GM23248 (cell line): ENCODE measurements at places on chromosomes 7 and 10. TPM values are rescaled to one million over a fixed set of nuclear protein-coding genes. Genes with fewer than 3 reads are reported as not detected.

GRCh38 chr7:14960721-14961120 lies 58.2 kb upstream of the DGKB start:
- no peak for DNase-seq

- DNase-seq: no peak
Observed at GRCh38 chr10:71299071-71299785, 19.8 kb upstream of the SLC29A3 start.

Gene PPP1R3C
- 193 and 238 TPM in 2 replicates for total RNA-seq

DNA sequence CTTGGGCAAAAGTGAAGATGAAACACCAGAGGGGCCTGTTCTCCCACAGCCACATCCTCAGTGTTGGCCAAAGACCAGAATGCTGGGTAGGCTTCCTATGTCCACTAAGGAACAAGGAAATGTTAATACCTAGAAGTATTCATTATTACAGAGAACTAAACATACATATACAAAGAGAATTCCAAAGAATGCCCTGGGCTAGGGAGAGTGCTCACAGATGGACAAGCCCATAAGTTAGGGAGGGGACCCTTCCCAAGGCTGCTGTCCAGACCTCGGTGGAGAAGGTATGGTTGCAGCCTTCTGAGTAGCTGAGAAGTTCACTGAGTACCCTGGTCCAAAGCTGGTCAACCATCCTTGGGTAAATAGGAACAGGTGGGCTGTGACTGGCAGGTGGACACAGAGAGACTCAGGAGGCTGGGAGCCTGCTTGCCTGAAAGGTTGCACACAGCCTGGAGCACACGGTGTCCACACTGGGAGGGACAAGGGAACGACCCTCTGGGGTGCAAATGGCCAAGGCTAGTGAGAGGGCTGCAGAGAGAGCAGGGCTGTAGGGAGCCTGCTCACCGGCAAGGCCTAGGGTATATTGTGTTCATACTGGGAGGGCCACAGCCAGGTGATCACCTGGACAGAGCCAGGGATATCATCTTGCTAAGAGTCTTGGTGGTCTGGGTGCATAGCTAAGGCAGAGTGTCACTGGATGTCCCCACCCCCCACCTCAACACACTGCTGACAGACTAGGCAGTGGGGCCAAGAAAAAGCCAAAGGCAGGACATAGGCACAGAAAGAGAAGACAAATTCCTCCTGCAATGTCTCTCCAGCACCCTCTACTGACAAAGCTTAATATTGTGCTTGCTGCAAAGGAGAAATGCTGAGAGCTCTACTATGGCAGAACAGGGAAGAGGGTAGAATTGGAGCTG lies 40.3 kb downstream of the CPVL start:
- DNase-seq: peak; percentile 77

DNA sequence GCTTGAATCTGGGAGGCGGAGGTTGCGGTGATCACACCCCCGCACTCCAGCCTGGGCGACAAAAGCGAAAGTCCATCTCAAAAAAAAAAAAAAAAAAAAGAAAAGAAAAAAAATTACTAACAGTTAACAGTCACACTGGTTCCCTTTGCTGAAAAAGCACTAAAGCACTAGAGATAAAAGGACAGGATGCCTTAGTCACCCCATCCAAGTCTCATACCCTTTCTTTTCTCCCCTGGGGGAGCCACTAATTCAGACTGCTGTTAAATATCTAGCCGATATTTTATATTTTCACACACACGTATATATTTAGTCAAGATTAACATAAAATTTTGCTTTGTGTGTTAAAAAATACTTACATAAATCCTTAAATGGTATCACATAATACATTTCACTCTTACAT lies 25.2 kb downstream of the BAIAP2L1 start:
- no peak for DNase-seq

Gene CTAGE8
- total RNA-seq: 0.13 TPM in 1 of 2 replicates, not detected in the other

GRCh38 chr7:39745320-39745719 lies 121.9 kb downstream of the RALA start:
- DNase-seq: no peak

- DNase-seq: peak; percentile 87
Observed at GRCh38 chr7:66099551-66100407, 14.9 kb upstream of the CRCP start.

DNA sequence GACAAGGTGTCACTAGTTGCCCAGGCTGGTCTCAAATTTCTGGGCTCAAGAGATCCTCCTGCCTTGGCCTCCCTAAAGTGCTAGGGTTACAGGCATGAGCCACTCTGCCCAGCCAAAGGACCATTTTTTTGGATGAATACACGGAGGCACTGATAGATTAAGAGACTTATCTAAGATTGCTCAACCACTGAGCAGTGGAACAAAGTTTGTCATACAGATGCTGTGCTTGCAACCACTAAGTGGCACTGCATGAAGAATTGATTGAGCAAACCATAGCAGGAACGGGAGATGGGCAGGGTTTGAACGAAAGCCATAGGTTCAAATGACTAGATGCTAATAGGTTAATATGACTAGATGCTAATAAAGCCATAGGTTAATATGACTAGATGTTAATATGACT lies 61.1 kb downstream of the EBLN1 start:
- no peak for DNase-seq

DNA sequence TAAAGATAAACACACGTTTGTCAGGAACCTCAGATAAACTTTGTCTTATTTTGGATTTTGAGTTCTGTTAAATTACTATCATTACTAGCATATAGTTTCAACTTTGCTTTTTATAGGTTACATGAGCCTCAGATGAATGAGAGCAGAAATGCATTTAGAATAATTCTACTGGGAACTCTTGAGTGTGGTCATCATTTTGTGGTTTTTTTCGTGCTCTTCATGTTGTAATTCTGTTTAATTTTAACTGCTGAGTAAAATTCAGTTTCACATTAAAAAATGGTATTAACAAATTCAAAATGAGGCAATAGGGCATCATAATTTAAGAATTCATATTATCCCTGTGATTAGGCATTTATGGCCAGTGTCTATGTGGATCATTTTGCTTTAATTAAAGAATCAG lies 72.9 kb downstream of the GNAI1 start:
- peak; percentile 33 for DNase-seq

- DNase-seq: no peak
Observed at GRCh38 chr7:12540850-12541249, 29.7 kb upstream of the SCIN start.

Gene ZPBP
- total RNA-seq: not detected in 2 replicates

DNA sequence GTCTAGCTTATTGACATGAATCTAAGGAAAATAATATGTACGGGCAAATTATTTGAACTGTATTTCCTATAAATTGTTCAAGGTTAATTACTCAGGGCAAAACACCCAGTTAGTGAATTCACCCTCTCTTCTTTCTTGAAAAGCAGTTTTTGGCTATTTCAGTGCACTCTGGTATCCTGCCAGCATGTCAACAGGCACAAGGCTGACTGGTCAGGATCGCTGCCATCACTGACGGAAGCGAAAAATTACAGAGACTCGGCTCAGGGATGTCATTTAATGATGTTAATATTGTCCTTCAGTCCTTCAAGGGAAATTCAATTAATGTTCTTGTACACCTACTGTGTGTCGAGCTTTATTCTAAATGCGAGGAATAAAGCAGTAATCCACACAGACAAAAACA lies 28.3 kb upstream of the OLAH start:
- peak; percentile 6 for DNase-seq

DNA sequence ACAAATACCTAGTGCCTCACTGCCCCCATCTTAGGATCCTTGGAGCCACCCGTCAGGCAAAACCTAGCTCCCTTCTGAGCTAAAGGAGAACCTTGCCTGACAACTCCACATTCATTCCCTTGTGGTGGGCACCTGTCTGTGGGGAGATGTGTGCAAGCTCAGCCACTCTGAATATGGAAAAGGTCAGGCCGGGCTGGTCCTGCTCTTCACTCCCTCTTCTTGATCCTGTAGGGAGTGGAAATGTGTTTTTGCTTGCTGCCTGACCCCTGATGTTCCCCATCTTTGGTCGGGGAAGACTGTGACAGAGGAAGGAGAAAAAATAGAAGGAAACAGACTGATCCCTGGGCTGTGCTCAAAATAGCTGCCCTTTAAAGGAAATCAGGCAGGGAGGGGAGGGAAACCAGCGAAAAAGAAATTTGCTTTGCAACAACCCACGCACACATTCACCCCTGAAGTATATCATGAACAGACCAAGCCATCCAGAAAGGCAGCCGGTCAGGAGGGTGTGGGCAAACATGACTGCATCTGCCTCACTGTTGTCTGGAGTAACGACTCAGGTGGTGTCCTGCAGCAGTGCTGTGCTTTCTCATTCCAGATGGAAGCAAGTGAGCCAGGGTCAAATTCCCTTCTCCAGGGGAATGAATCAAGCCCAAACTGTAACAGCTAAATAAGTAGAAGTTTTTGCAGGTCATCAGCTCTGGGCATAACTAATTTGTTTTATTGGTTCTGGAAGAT lies 74.0 kb downstream of the SCRN1 start:
- peak; percentile 33 for DNase-seq

GRCh38 chr7:142478479-142479220 lies 220.8 kb upstream of the PRSS58 start:
- peak; percentile 71 for DNase-seq

GRCh38 chr10:111872591-111872990 lies 311.0 kb downstream of the GPAM start:
- DNase-seq: peak; percentile 33

DNA sequence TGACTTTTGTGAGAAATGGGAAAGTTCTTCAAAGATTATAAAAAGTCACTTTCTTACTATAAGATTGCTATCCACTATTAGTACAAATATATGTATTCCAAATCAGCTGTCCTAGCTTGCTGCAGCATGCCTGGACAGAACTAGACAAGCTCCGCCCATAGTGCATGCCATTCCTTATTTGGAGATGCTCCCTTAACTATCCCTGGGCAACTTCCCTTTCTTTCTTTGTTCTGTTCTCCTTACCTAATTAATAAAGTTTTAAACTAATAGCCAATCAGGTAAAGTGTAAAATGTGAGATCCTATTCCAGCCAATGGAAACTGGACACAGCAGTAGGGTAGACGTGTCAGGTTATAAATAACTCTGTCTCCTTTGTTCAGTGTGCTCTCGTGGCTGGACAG lies 281.9 kb downstream of the CAMK1D start:
- DNase-seq: peak; percentile 5

DNA sequence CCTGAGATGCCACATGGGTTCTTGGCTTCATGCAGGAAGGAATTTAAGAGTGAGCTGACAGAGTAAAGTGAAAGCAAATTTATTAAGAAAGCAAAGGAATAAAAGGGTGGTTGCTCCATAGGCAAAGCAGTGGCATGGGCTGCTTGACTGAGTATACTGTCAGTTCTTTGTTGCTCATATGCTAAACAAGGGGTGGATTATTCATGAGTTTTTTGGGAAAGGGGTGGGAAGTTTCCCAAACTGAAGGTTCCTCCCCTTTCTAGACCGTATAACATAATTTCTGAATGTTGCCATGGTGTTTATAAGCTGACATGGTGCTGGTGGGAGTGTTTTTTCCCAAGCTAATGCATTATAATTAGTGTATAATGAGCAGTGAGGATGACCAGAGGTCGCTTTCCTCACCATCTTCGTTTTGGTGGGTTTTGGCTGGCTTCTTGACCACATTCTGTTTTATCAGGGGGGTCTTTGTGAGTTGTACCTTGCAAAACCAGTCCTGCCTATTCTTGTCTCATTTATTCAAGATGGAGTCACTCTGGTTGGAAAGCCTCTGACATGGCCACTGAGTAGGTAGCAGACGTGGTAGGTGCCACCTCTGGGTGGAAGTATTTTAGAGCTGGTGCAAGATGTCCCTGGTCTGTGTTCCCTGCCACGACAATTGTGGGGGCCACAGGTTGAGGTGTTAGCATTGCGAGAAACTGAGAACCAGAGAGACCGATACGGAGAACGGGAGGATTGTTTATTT lies 107.5 kb upstream of the SDK1 start:
- DNase-seq: no peak

DNA sequence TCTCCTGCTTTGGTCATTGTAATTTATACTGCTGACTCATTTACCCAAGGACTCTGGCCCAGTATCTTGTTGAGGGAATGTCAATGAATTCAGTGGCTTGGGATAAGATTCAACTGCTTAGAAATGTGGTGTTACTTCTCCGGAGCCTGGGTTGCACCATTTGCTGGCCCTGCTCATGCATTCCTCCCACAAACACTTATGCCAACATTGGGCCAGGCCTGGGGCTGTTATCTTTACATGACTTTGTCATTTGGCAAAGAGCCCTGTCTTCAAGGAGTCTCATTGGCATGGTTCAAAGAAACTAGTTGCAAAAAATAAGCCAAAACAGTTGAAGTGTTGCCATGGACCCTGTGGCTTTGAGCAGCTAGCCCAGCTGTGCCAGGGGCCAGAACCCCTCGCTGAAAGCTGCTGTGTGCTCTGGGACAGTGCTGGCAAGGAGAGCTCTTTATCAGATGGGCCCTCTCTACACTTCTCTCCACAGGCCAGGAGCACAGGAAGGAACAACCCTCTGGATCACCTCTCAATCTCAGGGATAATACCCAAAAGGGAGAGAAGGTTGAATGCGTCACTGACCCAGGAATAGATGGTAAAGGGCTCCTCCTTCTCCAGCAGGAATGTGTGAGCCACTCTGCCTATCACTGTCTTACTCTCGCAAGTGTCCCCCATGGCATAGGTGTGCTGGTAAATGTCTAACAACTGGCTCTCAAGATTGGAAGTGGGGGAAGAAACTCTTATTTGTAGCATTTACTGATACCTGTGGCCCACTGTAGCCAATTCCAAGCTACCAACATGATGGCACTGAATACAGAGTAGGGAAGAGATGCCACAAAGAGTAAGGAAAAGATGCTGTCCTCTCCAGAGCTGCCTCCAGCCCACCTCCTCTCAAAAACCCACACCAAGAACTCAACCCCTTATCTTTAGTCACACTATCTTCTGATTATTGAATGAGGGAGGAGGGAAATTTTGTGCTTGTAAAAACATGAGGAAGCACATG lies 23.5 kb upstream of the PDE1C start:
- DNase-seq: peak; percentile 96

DNA sequence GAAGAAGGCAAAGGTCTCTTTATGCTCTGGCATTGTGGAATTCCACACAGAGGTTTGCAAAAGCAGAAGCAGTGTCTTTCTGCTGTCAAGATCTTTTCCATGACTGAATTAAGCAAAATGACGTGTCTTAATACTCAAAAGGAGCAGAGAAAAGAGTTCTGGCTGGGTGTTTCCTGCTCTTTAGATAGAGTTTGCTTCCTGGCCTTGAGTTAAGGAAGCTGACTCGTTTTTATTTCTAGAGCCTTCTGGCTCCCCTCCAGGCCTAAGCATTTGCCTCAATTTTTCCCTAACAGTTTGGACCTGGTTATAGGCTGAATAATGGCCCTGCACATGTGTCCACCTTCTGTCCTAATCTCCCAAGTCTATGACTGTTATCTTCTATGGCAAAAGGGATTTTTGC lies 21.6 kb downstream of the TAS2R41 start:
- peak; percentile 83 for DNase-seq

Gene AKR1D1
- not detected in 2 replicates for total RNA-seq

Gene IRF5
- total RNA-seq: under 0.01 and 1.6 TPM in 2 replicates
